ENCODE measurements at places on chromosomes 5 and 9. TPM values are rescaled to one million over a fixed set of nuclear protein-coding genes. Genes with fewer than 3 reads are reported as not detected.
A peak's percentile ranks its signal among the peaks of the same experiment; 100 is the strongest.

DNA sequence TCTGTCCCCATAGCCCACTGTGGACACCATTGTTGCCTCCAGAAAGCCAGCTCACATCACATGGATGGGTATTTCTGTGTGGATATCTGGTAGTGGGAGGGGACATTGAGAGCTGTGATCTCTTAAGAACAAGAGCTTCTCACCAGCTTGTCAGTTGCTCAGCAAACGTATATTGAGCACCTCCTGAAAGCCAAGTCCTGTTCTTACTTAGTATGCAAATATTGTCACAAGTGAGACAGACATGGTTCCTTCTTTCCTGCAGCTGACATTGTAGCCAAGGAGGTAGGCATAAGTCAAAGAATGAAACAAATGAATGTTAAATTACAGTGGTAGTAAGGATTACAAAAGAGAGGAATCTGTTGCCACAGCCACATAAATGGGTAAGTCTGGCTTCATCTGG is 3.8 kb downstream of the TCOF1 start:
- no peak for DNase-seq

DNA sequence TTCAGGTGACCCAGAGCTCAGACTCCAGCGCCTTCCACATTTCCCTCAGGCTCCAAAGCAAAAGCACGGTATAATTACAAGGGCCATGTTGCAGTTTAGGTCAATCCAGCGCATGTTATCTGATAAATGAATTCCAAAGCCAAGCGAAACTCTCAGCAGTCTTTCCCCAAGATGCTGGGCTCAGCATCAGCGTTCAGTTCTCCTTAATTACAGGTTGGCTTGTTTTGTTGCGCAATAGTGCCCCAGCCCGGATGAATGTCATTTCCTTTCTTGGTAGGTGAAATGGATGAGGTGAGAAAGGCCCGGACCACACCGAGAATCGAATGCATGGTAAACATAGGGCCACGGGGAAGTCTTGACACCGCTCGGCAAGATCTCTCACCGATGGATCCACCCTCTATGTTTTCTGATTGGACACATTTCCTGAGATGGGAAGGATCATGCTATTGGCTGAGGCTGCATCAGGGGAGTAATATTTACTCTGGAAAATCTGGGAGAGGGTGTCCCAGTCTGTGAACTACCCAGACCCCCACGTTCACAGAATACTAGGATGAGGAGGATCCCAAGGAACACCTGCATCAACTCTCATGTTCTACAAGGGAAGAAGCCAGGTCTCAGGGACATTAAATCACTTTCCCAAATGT is 221.2 kb upstream of the ANKRD55 start:
- peak; percentile 45 for DNase-seq

DNA sequence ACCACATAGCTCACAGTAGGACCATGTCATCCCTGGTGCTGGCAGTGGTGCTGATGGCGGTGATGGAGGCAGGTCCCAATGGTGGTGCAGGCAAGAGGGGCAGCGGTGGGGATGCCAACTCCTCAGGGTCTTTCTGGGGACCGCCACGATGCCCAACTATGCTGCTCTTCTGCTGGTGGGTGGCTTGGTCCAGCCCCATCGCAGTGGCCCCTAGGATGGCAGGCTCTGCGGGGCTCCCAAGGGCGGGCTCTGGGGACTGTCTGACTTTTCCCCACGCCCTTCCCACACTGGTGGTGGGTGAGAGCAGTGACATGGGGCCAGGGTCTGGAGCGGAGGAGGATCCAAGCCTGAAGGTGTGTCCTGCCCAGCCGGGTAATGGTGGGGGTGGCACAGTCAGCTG is 288.9 kb upstream of the RIOK2 start:
- DNase-seq: no peak

Gene ATP10B
- total RNA-seq: 0.10 TPM

Gene RPL35
- total RNA-seq: 386 TPM

- DNase-seq: no peak
These were observed 98.2 kb upstream of the NIPBL start for GRCh38 chr5:36778336-36778735.

DNA sequence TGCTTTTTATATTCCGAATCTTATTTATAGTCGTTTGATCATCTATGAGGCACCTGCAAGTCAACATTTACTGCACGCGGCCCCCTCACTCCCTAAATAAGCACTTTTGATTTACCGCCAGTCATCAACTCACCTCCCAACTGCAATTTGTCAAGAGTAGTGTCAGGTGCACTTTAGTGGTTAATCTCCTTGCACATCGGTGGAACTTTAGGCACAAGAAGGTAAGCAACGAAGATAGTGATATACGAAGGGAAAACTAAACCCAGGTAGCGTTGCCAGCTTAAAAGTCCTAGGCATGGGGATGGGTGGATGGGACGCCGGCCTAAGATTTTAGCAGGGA is 513 bp upstream of the RNF180 start:
- DNase-seq: no peak

- no peak for DNase-seq
These were observed 43.6 kb upstream of the PCSK1 start for GRCh38 chr5:96476654-96477053.

DNA sequence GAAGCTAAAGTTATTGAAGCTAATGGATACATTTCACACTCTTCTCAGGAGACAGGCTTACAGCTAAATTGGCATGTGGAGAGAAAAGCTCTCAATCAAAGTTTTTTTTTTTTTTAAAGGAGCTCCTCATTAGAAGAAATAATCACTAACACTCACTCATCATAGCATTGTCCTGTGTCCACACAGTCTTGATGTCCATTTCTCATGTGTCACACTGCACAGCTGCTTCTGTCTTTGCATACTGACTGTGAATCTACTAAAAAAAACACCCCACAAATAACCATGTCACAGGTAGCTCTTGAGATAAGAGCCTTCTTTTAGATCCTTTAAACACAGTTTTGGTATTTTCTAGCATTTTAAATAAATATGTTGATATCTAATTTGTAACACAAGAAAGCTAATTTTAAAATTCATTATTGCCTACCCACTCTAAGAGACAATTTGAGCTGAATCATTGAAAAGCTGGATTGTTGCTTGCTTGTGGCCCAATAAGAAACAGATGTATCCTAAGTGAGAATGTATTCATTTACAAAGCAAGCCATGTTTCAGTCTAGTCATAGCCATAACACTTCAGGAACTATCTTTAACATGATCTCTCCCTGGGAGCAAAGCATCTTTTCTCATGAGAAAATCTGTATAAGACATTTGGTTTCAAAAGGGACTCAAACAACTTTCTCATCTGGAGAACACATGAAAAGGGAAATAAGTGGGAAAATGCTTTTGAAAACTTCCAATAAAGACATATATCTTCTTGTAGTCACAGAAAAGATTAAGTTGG is 48.1 kb upstream of the PCSK1 start:
- DNase-seq: no peak

GRCh38 chr9:78930281-78930680 is 633.4 kb downstream of the PSAT1 start:
- no peak for DNase-seq

DNA sequence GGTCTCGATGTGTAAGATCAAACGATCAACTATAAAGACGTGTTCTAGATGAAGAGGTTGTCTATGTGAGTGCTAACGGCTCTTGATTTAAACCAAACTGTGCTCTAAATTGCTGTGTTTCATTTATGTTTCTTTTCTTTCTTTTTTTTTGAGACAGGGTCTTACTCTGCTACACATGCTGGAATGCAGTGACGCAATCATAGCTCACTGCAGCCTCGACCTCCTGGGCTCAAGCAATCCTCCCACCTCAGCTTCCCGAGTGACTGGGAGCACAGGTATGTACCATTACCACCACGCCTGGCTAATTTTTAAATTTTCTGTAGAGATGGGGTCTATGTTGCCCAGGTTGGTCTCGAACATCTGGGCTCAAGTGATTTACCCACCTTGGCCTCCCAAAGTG is 24.0 kb upstream of the RNF130 start:
- DNase-seq: no peak

- DNase-seq: peak; percentile 39
These were observed 101.8 kb downstream of the AK8 start for GRCh38 chr9:132776268-132776667.

GRCh38 chr5:54774281-54775170 is 210.9 kb downstream of the ESM1 start:
- no peak for DNase-seq

DNA sequence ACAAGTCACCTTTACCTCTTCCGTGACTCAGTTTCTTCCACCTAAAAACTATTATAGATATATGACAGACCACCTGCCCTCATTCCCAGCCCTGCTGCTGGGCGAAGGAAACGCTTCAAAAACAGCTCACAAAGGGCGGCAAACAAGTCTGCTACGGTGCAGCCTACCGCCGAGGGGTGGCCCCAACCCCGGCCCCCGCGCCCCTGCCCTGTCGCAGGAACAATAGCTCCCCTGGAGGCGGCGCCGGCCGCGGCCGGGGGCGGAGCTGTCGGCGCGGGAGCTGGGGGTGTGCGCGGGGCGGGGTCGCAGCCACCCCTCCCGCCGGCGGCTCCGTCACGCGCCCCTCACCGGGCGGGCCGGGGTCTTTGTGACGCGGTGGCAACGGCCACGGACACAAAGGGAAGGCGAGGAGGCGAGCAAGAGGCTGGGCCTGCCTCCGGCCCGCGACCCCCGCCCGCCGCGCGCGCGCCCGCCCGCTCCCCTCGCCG is at the start of gene TMEFF1:
Gene TMEFF1, plus strand, starts transcription at position 362 of the 488 bp plus-strand sequence. CDS start 396 bp downstream, outside the sequence.
- no peak for DNase-seq

All from left lobe of liver (tissue), 2 donors.